ENCODE measurements at places on chromosomes 1 and 21.

DNA sequence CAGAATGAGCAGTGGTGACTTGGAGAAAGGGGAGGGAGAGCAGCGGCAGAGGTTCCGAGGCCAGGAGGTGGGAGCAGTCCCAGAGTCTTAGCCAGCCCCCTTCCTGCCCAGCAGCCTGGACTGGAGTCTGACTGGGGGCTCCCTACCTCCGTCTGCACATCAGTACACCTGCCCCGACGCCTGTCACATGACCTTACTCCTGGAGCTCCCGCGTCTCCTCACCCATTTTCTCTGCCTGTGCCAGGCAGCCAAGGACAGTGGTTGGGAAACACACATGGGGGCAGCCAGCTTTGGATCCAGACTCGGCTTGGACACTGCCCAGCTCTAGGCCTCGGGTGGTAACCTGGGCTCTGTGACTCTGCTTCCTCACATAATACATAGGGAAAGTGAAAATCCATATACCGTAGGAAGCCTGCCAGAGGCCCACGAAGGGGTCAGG is 16.9 kb downstream of the ACTRT2 start:
- DNase-seq, result no peak

DNA sequence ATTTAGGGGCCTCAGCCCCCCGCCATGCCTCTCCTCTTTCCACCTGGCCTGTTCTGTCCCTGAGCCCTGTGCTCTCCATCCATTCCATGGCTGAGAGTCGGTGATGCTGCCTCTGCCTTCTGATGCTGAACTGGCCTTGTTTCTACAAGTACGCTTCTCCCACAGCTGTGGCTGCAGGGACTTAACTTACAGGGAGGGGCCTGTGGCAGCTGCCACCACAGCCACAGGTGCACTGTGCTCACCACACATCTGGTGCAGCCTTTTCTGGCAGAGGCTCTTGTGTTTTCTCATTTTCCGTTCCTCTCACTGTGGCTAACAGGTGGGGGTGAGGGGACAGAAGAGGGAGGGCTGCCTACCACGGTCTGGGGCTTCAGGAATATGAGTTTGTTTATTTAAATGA is 4.2 kb downstream of the FMO1 start:
- no peak for DNase-seq

DNA sequence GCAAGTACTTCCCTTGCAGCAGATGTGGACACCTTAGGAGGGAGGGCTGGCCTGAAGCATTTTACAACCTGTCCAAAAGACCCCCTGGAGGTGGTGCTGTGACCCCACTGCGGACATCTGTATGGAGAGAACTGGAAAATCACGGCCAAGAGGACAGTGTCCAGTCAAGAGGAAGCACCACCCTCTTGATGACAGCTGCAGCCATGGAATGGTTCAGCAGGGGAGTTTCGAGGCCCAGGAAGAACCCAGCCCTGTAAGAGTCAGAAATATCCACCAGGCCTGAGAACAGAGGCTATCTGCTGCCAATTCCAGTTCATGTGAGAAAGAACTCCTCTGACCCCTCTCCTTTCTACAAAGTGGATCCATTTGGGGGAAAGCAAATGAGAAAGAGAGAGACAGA is 126.8 kb downstream of the PLXNA2 start:
- no peak for DNase-seq

GRCh38 chr1:52007215-52008002 is 16.9 kb upstream of the RAB3B start:
- no peak for DNase-seq
